NCI-H1092 (cell line): ENCODE measurements at places on chromosomes 7 and 10.

DNA sequence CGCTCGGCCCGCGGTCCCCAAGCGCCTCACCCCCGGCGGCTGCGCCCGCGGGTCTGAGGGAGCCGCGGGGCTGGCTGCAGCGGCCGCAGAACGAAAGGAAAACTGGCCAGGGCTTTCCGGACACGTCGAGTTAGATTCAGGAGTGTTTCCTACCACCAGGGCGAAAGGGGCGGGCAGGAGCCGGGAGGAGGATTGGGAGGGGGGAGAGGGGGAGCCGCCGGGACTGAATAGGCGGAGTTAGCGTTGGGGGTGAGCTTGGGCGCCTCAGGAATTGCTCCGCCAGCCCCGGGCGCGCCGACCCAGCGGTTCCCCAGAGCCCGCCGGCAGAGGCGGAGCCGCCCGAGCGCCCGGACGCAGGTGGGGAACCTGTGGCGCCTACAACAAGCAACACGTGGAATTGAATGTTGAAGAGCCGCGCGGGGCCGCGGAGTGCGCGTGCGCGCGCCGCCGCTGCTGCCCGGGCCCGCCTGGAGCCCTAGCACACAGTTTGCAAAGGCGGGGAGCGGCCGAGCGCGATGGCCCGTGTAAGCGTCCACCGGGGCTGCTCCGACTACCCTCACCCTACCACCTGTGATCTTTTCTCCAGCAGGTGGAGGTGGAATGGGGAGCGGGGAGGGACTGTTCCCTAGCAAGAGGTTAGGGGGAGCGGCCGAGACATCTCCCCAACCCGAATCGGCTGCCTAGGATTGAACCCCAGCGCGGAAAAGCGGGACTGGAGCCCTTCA lies at the start of gene CADPS2:
Gene CADPS2, minus strand, starts transcription at position 104 of the 725 bp plus-strand sequence. CDS start 123 bp downstream, outside the sequence.
- DNase-seq: peak; percentile 85

GRCh38 chr10:110368002-110368401 lies 63.3 kb upstream of the SMNDC1 start:
- DNase-seq: no peak

GRCh38 chr7:3991731-3992231 lies 690.3 kb upstream of the FOXK1 start:
- no peak for DNase-seq

GRCh38 chr7:30974605-30975255 lies 11.0 kb downstream of the GHRHR start:
- DNase-seq: no peak

DNA sequence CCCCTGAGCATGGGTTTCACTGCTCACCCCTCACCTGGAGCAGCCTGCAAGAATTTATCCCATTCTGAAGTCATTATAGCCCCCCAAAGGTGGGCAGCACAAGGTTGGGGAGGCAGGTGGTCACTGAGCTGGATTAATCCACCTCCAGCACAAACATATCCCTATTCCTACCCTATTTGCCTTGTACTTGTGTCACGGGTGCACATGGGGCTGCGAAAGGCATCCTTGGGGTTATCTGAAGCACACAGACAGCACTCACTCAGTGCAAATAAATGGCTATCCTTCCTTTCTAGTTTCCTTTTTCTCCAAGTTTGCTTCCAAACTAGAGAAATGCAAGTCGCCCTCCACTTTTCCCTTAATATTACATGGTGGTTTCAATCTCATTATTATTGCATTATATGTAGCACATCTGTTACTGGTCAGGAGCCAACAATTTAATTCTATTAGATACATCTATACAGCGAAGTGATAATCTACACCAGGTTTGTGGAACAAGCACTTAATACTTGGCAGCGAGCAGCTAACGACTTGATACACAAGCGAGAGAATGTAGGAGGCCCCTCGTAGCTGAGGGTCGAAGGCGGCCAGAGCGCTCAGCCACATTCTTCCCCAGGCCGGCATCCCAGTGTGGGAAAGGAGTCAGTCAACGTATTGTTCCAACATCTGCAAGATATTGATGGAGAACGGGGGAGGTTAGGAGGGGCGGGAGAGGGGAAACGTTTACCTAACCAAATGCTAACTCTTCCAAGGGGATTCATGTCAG lies 121.3 kb upstream of the HABP2 start:
- no peak for DNase-seq

- DNase-seq: no peak
Observed at GRCh38 chr7:74101061-74101681, 17.6 kb downstream of the LIMK1 start.

- no peak for DNase-seq
Observed at GRCh38 chr7:90669492-90669891, 73.4 kb downstream of the CDK14 start.

GRCh38 chr10:86255405-86256251 lies 111.0 kb downstream of the GRID1 start:
- no peak for DNase-seq

DNA sequence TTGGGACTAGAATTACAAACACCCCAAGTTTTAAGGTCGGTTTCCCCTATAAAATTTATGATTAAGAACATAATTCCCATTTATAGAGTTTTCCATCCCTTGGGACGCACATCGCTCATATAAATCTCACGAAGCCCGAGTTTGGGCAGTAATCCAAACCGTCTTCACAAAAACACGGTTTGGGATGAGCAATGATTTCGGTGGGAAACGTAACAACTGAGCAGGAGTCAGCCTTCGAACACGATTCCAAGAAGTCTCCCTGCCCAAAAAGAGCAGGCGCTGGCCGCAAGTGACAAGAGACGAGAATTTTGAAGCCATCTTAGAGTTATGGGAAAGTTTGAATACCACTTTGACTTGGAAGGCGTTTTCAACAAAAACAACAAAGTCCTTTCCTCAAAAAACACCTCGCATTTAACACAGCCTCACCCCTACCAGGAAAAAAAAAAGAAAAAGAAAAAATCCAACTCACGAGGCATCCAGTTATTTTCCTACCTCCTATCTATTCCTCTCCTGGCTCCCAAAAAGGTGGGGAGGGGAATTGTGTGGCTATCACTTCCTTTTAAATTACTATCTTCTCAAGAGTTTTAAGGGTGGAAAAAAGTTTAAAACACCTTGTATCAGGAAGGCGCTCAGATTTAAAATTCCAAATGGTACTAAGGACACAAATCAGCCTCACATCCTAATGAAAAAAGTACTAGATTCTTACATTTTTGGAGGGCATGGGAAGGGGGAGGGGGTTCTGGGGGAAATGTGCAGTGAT lies 1.6 kb downstream of the SEPHS1 start:
- DNase-seq: no peak

- DNase-seq: no peak
Observed at GRCh38 chr7:120985130-120985758, 3.3 kb upstream of the CPED1 start.

- no peak for DNase-seq
Observed at GRCh38 chr10:2077231-2077630, 339.9 kb upstream of the ADARB2 start.

GRCh38 chr7:2042650-2043049 lies 190.1 kb downstream of the MAD1L1 start:
- no peak for DNase-seq

GRCh38 chr10:108465871-108466641 lies 1301.5 kb upstream of the SORCS1 start:
- DNase-seq: no peak

GRCh38 chr10:88642963-88643362 lies 21.3 kb upstream of the LIPF start:
- no peak for DNase-seq

GRCh38 chr10:16195178-16195769 lies 241.5 kb upstream of the PTER start:
- no peak for DNase-seq

DNA sequence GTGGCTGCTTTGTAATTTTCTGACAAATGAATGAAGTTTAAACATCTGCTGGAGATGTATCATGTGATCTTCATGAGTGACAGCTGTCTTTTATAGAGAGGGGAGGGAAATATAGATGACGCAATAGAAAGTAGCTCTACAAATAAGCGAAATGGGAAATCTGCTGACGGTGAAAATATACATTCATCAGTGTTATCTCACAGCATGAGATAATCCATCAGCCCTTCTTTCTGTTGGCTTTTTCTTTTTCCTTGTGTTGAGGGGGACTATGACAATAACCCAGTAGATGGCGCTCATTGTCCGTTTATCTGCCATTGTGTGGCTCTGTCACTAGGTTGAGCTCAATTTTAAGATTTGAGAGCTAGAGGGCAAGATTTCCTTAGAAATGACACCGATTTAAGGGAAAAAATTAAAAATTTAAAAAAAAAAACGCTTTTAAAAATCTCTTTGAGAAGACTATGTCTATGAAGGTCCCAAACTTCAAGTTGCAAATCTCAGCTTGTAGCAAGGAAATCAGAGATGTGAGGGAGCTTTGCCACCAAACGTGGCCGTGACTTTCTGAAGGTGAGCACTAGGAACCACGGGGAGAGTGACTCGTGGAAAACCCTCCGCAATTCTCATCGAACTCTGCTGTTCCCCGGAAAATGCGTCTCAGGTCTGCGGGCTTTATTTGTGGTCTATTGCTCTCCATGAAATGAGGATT lies 114.6 kb upstream of the SFMBT2 start:
- DNase-seq: peak; percentile 56

DNA sequence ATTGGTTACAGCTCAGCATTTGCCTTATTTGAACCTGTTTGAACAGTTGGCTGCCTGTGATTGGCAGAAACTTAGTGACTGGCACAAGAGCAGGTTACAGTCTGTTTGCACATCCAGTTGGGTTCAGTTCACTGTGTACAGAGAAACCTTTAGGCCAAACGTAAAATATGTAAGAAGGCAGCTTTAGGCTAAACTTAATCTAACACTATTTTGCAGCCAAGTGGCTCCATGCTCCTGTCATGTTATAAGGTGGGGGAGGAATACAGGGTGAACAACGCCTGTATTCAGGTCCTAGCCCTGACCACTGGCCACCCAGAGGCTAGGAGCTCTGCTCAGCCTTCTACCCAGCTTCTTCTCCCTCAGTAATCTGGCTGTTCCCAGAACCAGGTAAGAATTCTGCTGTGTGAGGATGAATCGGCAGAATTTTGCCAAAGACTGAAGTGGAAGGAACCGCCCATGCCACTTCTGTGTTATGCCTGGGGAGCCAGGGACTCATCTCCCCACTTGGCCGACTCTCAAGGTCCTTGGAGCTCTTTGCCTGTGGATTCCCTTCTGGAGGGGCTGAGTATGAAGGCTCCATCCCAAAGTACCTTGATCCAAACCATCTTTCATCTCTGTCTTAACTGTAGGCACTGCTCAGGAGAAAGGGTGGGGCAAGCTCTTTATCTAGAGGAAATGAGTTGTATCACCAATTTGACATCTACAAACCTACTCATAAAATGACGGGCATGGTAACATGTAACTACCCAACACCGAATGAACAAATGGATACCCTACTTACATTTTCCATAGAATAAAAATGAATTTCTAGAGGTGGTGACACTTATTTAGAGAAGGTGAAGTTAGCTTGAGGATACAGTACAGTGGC lies 164.4 kb upstream of the NAMPT start:
- DNase-seq: no peak

DNA sequence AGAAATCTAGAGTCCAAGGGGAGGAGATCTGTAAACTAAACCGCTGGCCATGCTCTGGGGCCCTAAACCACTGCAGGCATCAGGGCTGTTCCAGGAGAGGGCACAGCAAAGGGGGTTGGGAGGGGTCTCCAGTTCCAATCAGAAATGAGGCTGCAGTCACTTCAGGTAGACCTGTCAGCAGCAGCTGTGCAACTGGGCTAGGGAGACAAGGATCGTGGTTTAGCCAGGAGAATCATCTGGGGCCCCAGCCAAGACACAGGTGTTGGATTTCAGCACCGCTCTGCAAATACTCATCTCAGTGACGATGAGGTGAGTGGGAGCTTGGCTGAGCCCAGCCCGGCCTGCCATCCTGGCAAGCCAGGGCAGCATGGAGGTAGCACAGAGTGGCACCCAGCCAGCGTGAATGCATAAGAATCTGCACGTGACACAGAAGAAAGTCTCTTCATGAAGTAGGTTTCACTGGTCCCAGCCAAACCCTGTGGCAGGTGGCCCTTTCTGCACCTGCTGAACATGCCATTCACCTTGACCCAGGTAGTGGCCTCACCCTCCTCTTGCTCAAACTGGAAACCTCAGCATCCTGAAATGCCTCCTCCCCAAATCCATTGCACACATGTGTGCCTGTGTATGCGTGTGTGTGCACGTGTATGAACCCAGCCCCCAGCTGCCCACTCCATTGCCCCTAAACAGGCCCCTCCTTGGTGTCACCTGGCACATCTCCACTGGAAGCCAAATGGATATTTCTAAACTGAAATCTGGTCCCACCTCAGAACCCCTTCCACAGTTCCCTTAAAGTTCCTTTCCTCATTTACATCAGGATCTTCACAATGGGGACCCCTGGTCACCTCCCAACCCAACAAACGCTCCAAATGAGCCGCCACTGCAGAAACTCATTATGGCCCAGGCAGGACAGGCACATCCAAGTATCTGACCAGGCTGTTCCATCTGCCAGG lies 9.6 kb downstream of the GPRIN2 start:
- DNase-seq: no peak

DNA sequence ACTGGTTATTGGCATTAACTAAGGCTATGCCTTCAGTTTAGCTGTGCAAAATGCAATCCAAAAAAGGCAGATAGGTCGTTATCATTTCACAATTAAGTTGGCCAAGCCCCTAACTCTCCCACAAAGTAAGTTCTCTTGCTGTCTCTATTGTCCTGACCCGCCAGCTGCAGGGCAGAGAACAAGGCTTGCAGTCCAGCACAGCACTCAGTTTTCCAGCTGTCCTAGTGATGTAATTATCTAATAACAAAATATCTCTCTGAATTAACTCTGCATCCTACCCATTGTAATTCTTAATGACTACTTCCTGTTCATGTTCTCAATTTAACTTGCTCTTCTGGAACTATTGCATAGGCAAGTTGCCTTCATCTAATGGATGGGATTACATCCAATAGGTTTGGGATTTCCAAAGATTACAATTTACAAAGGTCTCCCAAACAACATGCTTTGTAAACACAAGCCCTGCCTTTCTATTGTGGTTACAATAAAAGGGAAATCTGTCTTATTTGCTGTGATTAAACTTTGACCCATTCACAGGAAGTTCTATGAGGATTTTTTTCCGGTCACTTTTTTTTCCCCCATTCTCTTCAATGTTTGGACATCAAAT lies 55.2 kb downstream of the CDK6 start:
- no peak for DNase-seq
